ENCODE measurements at places on chromosomes 2 and 18.

- peak; percentile 60 for DNase-seq
Observed at GRCh38 chr2:64525317-64525613, 1.1 kb downstream of the AFTPH start.

DNA sequence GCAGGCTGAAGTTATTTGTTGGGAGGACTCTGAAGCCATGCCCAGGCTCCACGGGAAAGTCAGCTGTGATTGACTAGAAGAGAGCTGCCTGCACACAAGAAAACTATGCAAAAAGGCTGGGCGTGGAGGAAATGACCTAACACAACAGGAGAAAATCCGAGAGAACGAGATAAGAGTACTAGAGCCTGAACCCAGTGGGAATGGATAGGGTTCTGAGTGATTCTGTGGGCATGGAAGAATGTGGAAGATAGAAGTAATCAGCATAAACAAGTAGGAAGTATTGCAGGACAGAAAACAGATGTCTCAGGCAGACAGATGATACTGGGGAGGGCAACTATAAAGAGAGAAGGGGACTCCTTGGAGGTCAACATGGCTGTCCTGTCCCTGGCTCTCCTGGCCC, 12.1 kb upstream of the COPS8 start:
- no peak for DNase-seq

DNA sequence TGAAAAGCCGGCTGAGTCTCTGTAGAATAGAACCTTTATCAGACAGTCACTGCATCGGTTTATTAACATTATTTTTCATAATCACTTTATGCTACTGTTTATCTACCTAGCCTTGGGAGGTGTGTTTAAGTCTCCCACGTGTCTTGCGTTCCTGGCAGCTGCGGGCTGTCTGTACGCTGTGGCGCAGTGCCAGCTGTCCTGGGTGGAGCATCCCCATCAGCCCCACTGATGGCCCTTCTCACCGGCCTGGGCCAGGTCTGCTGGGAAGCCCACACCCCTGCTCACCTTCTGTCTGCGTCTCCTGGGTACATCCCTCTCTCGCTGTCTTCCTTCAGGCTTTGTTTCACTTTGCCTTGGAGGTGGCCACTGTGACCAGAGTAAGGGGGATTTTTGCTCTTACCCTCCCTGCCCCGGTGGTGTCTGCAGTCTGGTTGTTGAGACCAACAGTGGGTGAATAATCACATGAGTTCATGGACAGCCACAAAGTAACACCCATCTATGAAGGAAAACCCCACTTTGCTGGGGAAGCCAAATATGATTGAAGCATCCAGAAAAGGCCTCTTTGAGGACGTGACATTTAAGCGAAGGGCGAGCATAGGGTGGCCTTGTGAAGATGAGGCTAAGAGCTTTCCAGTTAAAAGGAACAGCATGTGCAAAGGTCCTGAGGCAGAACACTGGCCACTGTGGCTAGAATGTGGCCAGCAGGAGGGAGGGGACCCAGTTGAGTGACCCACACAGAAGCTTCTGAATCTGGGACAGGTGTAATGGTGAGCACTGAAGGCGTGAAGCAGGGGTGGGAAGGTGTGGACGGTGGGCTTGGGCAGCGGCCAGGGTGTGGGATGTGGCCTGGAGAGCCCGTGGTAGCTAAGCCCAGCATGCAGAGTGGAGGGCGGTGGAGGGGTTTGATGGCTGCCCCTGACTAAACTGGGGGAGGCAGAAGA, 41.7 kb downstream of the RAMP1 start:
- DNase-seq: no peak

- no peak for DNase-seq
Observed at GRCh38 chr18:9708434-9709303, 568 bp downstream of the RAB31 start.

GRCh38 chr2:69933839-69934613, 19.1 kb downstream of the MXD1 start:
- no peak for DNase-seq

- no peak for DNase-seq
Observed at GRCh38 chr2:138298900-138299299, 202.7 kb upstream of the SPOPL start.

GRCh38 chr18:10659594-10659993, 133.8 kb downstream of the NAPG start:
- DNase-seq: no peak

DNA sequence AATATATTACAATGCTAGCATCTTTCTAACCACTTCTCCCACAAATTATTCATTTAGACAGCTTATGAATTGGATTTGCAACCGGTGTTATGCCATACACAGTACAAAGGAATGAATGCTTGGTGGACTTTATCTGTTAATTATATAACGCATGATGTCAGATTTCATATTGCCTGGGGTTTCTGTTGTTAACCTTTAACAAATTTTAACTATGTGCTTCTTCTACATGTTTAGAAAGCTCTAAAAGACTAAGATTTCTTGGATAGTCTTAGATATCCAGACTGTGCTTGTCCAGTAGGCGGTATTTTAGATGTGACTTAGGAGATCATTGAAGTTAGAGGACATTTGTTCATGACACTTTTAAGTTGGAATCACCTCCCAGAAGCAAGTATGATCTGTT, 976.3 kb downstream of the TMEM182 start:
- DNase-seq: no peak

GRCh38 chr2:227025510-227025909, 138.5 kb downstream of the COL4A4 start:
- no peak for DNase-seq

- no peak for DNase-seq
Observed at GRCh38 chr18:11305507-11305906, 156.1 kb upstream of the PIEZO2 start.

- DNase-seq: no peak
Observed at GRCh38 chr18:37362158-37362890, 203.3 kb downstream of the CELF4 start.

DNA sequence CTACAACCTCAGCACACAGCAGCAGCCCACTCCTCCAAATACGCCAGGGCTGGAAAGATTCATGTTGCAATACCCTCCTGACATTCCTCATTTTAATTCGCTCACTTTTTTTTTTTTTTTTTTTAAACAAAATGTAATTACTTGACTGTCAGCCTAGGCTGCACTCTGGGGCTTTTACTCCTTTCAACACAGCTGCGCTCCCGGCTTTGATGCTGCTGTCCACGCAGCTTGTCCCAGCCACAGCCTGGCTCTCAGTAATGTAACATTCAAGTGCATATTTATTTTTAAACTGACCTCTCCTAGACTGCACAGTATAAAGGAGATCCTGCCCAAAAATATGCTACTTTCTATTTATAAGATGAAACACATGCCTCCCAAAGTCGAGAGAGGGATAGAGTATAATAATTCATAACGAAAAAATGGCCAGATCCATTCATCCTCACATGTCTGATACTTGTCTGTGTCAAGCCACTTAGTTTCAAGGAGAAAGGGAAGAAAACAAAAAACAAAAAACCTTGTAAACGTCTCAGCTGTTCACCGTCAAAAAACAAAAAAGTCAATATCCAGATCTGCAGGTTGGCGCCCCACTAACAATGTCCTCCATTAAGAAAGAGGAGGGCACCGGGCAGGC, 949 bp downstream of the CDC42EP3 start:
- DNase-seq: no peak
